ENCODE measurements at places on chromosomes 11 and 22.

DNA sequence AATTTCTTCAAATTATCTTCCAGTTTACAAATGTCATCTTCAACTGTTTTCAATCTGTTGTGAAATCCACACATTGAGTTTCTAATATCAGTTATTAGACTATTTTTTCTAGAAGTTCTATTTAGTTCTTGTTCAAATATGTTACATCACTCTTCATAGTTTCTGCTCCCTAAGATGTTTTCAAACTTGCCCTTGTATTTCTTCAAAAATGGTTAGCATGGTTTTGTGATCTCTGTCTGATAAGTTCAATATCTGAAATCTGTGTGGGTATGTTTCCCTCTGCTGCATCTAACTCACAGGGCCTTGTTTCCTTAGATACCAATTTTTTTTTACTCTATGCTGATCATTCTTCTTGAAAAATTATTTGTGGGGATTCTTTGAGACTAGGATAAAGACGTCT, 46.2 kb upstream of the SLC36A4 start:
- DNase-seq, result no peak

GRCh38 chr11:57345555-57346211, 7.5 kb downstream of the P2RX3 start:
- DNase-seq, result peak; percentile 69

GRCh38 chr11:11400635-11401232, 47.7 kb upstream of the CSNK2A3 start:
- no peak for DNase-seq

GRCh38 chr11:61917334-61918109, at the start of gene RAB3IL1:
RAB3IL1 (minus strand) TSS chr11:61917566; CDS start chr11:61917367, 199 bp downstream.
- DNase-seq, result no peak

DNA sequence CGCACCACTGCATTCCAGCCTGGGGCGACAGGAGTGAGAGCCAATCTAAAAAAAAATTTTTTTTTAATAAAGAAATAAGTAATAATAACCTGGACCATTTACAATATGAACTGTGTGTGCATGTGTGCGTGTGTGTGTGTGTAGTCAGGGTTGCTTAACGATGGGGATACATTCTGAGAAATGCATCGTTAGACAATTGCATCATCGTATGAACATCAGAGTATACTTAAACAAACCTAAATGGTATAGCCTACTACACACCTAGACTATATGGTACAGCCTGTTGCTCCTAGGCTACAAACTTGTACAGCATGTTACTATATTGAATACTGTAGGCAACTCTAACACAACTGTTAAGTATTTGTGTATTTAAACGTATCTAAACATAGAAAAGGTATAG, 26.4 kb downstream of the RDX start:
- no peak for DNase-seq

- no peak for DNase-seq
These were observed 458.3 kb downstream of the METTL15 start for GRCh38 chr11:28566339-28567089.

GRCh38 chr11:25981998-25982397, 349.9 kb upstream of the ANO3 start:
- DNase-seq, result no peak

- DNase-seq, result no peak
These were observed 386.1 kb upstream of the LARGE1 start for GRCh38 chr22:34306361-34306760.

- no peak for DNase-seq
These were observed 314.4 kb downstream of the CASP12 start for GRCh38 chr11:104583857-104584256.

GRCh38 chr11:100940111-100940510, 189.5 kb downstream of the PGR start:
- no peak for DNase-seq

DNA sequence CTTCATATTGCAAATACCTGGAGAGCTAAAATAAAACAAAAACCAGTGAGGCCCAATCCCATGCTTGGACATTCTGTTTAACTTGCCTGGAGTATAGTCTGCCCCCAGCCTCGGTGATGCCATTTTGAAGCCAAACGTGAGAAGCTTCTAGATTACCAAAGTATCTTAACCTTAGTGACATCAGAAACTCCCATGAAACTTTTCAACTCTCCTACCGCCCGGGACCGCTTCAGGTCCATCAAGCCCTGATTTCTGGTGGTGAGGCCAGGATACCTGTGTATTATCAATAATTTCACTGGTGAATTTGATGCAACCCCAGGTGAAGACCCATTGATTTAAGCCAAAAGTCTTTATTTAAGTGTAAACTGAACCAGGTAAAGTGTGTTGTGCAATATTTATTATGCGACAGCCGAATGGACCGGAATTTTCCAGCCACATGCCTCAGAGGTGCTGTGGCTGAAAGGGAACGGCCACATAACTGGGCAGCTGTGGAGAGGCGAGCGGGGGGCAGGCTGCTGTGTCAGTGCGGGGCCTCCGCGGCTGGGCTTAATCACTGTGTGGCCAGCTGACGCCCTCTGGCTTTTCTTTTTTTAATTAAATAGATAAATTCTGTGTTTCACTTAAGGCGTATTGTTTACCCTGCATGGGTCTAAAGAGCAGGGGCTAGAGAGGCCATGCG, 385.5 kb upstream of the B3GAT1 start:
- DNase-seq, result no peak

GRCh38 chr11:111603611-111604130, 1.4 kb downstream of the SIK2 start:
- no peak for DNase-seq

GRCh38 chr11:134098566-134099184, 29.8 kb downstream of the JAM3 start:
- DNase-seq, result no peak

DNA sequence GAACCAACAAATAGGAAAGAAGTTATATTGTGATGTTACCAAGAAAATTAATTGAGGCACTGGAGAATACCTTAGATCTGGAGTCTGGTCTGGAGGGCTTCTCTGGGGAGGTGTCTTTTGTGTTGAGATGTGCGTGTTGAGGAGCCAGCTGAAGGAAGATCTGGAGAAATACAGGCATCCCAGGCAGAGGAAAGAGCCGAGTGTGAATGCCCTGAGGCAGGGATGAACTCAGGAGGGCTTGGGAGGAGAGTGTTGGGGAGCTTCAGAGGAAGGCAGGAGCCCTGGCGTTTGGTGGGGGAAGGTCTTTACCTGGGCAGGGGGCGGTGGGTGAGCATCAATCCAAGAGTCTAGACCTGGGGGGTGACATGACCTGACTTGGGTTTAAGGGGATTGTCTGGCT, 13.1 kb downstream of the SYNGR1 start:
- no peak for DNase-seq

GRCh38 chr11:92886243-92886905, 83.1 kb upstream of the MTNR1B start:
- peak; percentile 3 for DNase-seq

GRCh38 chr11:17437366-17437765, 39.3 kb downstream of the ABCC8 start:
- DNase-seq, result no peak

DNA sequence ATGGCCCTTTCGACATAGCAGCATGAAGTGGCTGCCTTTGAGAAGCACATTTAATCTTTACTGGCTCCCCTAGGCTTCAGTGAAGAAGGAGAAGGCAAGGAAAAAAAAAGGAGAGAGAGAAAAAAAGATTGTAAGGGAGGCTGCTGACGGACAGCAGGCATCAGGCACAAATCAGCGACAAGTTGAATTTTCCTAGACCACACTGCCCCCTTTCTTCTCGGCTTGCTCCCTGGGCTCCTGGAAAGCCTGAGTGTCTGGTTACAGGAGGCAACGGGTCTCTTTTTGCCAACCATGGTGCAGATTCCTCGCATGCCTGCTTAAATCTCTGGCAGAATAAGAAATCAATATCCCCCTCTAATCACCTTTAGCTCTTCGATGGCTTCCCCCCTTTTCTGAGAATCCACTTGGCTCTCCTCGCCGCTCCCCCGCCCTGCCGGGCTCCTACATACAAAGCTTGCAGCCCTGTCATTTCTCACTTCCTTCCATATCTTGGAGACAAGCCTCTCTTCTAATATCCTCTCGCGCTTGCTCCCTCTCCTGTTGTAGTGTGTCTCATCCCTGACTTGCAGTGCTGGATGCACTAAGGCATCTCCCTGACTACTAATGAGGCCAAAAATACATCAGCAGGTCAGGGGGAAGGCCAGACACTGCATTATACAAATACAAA, 14.3 kb downstream of the BLID start:
- no peak for DNase-seq

GRCh38 chr11:27385245-27385644, 22.2 kb upstream of the CCDC34 start:
- no peak for DNase-seq

DNA sequence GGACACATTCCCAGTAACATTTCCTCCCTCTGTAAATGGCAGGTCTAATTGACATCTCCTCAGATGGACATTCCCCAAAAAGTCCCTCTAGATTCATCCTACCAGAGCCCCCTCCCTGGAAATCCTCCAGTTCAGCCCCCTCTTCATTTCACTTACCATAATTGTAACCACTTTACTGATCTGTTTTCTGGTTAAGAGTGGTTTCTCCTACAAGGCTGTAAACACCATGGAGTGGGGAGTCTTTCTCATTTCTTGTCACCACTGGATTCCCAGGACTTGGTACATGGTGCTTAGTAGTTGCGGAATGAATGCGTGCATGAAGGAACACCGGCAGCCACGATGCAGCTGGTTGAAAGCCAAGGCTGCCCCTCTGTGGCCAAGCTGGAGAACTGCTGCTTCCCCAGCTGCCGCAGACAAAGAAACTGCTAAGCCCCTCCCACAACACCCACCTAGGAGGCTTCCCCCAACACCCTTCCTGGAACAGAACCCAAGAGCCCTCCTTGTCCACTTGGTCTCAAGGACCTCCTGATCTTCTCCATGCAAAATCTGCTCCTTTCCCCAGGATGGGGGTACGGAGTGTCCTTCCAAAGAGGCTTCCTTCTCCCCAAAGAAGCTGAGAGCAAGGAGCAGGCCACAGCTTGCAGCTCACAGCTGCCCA, 18.6 kb upstream of the SCARF2 start:
- DNase-seq, result peak; percentile 74

- DNase-seq, result no peak
These were observed 91.8 kb downstream of the FEZ1 start for GRCh38 chr11:125404157-125404810.

DNA sequence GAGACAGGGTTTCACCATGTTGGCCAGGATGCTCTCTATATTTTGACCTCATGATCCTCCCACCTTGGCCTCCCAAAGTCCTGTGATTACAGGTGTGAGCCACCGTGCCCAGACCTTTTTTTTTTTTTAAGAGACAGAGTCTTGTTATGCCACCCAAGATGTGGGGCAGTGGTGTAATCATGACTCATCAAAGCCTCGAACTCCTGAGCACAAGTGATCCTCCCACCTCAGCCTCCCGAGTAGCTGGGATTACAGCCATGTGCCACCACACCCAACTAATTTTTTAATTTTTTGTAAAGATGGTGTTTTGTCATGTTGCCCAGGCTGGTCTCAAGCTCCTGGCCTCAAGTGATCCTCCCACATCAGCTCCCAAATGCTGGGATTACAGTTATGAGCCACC, 37.9 kb downstream of the IZUMO1R start:
- DNase-seq, result no peak

DNA sequence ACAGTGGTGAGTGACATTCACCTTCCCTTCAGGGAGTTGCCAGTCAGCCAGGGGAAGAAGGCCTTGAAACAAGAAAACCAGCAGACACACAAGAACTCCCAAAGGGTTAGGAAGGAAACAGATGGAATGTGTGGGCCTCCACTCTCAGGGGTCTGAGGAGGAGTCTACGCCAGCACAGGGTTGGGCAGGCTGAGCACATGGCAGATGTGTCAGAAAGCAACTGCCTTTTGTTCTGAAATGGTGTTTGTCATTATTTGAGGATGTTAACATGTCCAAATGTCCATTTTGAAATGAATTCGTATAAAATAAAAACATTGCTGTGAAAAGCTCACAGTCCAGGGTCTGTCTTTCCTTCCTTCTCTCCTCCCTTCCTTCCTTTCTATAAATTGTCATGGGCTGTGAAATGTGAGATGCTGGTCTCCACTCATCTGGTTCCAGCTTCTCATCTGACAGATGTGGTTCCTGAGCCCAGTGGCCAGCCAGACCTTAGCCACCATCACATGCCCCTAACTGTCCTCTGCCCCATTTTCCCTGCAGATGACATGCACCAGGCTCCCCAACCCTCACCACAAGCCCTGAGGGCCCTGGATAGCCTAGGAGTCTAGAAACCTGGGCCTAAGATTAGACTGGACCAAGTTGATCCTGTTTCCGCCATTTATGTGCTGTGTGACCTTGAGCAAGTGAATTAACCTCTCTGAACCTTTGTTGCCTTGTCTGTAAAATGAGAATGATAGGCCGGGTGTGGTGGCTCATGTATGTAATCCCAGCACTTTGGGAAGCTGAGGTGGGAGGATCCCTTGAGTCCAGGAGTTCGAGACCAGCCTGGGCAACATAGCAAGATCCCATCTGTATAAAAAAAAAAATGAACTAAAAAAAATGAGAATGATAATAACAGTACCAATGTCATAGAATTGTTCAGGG, 56.2 kb upstream of the CRYBB3 start:
- no peak for DNase-seq

DNA sequence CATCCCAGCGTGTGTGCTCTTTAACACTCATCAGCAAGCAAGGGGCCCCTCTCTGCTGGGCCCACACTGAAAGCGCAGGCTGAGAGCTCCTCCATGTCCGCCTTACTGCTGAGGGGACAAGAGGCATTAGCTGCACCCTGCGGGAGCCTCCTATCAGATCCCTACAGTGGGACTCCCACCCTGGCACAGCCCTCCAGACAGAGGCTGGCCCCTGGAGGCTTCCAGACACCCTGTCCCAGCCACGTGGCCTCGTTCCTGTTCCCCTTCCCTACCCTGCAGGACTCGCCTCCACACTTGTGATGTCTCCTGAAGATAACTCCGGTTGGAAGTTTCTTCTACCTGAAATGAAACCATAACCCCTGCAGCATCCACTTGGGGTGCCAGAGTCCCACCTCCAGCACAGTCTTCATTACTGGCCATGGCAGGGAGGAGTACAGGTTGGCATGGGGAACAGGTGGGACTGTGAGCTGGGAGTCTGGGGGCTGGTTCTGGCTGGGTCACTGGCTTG, 5.0 kb upstream of the SH3BP1 start:
- DNase-seq, result no peak

GRCh38 chr11:112745973-112746372, 215.2 kb upstream of the NCAM1 start:
- no peak for DNase-seq
